ENCODE measurements at places on chromosomes 4 and X. TPM values are rescaled to one million over a fixed set of nuclear protein-coding genes. Genes with fewer than 3 reads are reported as not detected.

DNA sequence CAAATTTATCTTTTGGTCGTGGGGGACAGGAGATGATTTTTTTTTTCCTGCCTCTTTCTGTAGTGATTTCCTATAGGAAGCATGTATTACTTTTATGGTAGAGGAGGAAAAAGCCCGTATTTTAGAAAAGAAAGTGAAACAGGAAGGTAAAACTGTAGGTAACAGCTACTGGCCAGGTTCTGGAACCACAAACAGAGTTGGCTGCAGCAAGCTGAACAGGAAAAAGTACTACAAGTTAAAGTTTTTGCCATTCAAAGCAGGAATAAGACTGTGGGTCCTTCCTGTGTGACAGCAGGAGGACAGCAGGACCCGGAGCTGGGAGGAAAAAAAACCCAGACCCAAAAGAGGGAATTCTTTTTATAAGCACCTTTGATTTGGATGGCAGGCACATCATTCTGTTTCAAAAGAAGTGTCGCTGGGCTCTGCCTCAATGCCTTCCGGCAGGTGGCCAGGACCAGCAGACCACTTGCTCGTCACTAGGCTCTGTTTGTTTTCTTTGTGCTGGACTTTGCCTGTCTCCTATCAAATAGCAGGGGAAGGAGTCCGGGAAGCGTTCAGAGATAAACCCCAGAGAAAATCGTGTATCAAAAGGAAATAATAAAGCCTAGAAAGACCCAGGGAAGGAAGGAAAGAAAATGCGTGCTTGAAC, 277.9 kb downstream of the ADGRA3 start:
- DNase-seq: no peak

- no peak for DNase-seq
Observed at GRCh38 chr4:165418073-165418472, 39.3 kb downstream of the CPE start.

GRCh38 chr4:40669504-40669903, 39.8 kb upstream of the RBM47 start:
- DNase-seq: no peak

GRCh38 chrX:74534569-74535038, 79.8 kb downstream of the RLIM start:
- peak; percentile 28 for DNase-seq

DNA sequence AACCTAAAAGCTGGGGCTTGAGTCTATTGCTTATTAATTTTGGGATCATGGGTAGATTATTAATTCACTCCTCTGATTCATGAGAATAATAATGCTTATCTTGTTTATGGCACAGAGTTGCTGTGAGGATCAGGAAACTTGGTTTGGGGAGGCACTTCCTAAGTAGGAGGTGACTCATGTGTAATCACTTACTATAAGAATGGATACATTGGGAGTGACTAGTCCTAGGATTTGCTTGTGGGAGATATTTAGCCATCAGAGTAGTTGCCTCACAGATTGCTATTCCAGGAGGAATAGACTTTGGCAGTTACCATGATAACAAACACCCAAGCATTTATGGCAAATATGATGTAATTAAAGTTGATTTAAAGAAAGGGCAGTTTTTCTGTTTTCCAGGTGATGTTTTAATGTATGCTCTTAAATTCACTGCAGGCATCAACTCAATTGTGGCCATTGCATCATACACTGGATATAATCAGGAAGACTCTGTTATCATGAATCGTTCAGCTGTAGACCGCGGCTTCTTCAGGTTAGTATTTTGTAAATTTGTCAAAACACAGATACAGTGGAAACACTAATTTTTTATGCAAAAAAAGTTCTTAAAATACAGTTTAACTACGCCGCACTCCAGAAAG, 41.9 kb downstream of the POLR2B start:
- peak; percentile 14 for DNase-seq

- no peak for DNase-seq
Observed at GRCh38 chr4:184386271-184386781, 88.0 kb downstream of the IRF2 start.

MAGEE1 gene
- 1.5 TPM for total RNA-seq

GRCh38 chr4:27873596-27873995, 1013.0 kb downstream of the STIM2 start:
- DNase-seq: no peak

DNA sequence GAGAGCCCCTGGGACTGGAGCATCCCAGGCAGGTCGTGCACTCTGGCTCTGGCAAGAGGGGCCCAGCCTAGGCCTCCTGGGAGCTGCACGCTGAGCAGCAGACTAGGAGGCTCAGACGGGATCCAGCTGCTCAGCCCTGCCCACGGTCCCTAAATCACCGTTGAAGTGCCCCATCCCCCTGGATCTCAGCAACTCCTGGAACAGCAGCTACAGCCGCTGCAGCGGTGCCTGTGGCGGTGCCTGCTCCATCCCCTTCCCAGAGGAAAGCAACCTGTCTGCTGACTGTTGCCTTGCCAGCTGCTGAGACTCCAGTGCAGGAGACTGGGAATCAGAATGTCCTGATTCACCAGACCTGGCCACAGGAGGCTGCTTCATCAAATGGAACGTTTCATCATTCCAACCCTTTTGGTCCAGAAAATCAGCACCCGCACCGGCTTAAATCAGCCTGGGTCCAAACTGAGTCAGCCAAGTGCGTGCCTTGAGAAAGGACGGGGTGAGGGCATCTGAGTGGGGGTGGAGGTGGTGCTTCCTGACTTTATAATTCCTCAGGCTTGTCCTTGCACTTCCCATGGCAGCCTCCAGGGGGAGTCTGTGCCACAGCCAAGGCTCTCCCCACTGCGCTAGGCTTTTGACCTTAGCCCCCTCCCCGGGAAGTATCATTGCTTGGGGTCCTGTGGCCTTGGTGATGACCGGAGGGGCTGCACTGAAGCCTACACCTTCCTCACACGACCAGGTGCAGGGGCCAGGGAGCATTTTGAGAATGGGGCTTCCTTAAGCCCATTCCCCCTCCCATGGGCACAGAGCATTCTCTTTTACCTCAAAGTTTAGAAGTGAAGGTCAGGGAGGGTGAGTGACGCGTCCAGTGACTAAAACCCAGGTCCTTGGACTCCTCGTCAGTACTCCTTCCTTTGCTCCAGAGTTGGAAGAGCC, 6.5 kb downstream of the ZNF185 start:
- DNase-seq: peak; percentile 68

LRBA gene
- total RNA-seq: 11.8 TPM

DNA sequence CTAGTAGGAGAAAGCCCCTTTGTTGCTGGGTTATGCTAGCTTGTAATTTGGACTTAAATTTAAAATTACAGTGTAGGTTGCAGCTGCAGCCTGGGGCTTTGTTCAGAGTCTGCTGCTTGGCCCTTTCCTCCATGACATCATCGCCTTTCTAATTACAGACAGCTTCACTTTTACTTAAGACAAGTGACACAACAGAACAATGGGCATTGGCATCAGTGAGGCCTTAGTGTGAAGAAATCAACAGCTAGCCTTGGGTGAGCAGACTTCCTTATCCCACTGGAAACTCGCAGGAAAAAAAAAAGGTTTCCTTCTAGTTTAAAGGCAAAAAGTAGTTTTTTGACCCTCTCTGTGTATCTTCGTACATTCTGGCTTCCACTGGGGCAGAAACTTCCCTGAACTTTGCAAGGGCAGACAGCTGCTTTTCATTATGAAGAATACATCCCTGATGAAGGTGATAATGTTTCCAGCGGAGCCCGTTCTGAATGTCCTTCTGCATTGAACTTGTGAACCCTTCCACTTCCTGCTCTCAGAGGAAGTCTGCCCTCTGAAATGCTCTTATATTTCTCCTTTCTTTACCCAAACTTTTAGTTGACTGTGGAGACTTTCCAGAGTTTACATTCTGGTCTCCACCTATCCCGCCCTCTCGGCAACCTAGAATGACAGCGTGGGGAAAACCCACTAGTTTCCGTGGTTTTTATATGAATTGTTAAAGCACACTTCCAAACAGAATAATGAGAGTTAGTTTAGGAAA, 123.2 kb upstream of the FAM9C start:
- DNase-seq: peak; percentile 2

DNA sequence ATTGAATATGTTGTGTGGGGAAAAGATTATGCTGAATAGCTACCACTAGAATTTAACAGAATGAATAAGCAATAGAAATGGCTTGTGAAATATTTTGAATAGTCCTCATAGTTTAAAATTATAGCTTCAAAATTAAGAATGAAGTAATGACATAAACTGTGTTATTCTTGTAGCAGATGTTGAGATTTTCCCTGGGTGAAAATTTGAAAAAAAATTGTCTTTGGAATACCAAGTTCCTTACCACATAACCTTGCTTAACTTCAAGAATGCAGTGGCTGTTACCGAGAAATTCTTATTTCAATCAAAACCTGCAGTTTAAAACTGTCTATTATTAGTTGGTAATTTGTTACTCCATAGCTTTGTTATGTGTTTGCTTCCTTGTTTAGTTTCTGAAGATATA, 1268.6 kb downstream of the RAPGEF2 start:
- DNase-seq: no peak

GRCh38 chr4:17013382-17014006, 115.0 kb upstream of the LDB2 start:
- no peak for DNase-seq

JCHAIN gene
- total RNA-seq: not detected

DNA sequence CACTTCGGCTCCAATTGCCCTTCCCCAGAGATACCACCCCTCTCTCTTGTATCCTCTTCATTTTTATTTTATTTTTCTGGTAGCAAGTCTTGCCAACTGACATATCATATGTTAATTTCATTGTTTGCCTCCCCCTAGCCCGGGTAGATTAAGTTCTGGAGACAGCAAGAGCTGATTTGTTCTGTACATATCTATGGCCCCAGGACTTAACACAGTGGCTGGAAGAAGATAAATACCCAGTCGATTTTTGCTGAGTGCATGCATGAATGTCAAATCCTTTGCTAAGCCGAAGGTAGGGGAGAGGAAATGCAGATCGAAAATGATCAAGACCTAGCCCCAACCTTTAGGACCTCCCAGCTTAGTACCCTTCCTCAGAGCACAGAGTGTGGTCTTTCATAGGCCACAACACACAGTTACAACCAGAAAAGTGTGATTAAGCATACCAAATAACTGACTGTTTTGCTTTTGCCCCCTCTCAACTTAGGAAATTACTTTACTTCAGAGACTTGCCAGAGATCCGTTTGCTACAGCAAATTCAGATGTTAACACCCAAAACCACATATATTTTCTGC, 58.7 kb upstream of the KLF3 start:
- DNase-seq: no peak

- DNase-seq: no peak
Observed at GRCh38 chrX:155211208-155211607, 5.1 kb upstream of the VBP1 start.

COL4A6 gene
- total RNA-seq: 0.46 TPM

DNA sequence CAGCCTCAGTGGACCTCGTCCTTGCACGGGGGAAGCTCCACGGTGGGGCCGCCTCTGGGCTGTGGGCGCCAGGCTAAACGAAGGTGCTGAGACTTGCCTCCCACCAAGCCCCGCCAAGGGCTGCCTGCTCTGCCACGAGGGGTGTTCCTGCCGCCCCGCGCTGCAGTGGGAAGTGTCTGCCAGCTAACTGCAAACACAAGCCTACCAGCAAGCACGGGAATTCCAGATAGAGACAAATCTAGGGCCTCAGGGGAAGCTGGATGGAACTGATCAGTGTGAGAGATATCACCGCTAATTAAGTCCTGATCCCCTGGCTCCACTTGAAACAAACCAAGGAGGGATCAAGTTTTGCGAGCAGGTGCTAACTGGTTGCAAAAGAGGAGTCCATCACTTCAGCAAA, 181.6 kb upstream of the LEF1 start:
- no peak for DNase-seq

MAGEC2 gene
- not detected for total RNA-seq

DNA sequence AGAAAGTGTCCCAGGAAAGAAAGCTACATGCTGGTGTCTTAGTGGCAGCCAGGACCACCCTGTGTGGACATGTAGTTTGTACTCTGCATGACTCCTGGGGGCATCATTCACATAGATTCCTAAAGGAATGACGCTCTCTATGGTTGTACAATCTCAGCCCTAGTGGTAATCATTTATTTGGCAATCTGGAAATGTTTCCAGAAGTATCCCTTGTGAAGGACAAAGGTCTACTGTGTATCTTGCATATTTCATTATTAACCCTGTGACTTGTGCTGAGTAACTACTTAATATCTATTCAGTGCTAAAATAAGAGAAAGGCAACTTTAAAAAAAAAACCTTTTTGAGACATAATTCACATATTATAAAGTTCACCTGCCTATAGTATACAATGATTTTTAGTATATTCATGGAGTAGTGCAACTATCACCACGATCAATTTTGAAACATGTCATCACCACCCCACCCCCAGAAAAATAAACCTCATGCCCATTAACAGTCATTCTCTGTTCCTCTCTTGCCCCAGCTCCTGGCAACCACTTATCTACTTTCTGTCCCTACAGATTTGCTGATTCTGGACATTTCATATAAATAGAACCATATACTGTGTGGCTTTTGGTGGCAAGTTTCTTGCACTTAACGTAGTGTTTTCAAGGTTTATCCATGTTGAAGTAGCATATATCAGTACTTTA, 51.7 kb downstream of the SHROOM3 start:
- no peak for DNase-seq

GRCh38 chrX:68750316-68750715, 78.5 kb upstream of the EFNB1 start:
- no peak for DNase-seq

DNA sequence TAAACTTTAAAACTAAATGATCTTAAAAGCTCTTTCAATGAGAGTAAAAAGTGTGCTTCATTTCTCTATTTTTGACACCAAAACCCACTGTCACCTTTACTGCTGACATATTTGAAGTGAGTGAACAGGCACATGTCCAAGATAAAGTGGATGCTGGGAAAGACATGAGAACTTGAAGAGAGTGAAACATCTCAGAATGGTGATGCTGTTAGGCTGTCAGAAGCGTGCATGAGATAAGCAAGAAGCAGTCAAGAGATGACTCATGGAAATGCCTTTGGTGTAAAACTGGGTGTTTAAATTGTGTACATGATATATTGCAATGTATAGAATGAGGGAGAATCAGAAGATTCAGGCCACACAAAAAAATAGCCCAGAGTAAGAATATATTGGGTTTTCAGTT, 21.8 kb upstream of the GBA3 start:
- no peak for DNase-seq

SYN1 gene
- total RNA-seq: 0.26 TPM

- DNase-seq: peak; percentile 2
Observed at GRCh38 chr4:74540193-74540592, 95.3 kb downstream of the AREG start.

DNA sequence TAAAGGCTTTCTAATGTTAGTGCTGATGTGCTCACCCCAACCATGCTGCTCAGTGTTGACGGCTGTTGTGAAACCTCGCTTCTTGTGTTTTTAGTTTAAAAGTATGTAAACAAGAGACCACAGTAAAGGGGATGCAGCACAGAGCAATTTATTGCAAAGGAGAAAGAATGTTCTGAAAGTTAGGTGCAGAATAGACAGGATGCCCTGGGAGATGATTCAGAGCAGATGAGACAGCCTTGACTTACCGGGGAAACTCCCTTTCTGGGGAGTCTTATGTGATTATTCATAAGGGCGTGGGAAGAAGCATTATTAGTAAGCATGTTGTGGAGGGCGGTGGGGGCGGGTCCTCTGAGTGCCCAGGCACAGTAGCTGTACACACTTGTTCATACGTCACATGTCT, 47.7 kb downstream of the EVC start:
- peak; percentile 73 for DNase-seq

EDNRA gene
- 0.16 TPM for total RNA-seq

- DNase-seq: peak; percentile 21
Observed at GRCh38 chr4:86223472-86223871, 136.4 kb downstream of the MAPK10 start.
